Stimulated activated CD8-positive, alpha-beta memory T cell treated with anti-CD3 and anti-CD28 coated beads, Interleukin-15, amount 100 ng/mL, for 24 hours (primary cell): ENCODE measurements at places on chromosomes 16 and 17.
A peak's percentile ranks its signal among the peaks of the same experiment; 100 is the strongest.

- no peak for DNase-seq
Observed at GRCh38 chr17:15290605-15291004, 25.5 kb upstream of the PMP22 start.

GRCh38 chr17:48873209-48873608, 19.4 kb upstream of the ATP5MC1 start:
- DNase-seq = no peak

GRCh38 chr17:21679256-21680146, 12.8 kb upstream of the KCNJ18 start:
- DNase-seq = no peak

- DNase-seq = no peak
Observed at GRCh38 chr16:3358871-3359270, 3.2 kb downstream of the OR2C1 start.

DNA sequence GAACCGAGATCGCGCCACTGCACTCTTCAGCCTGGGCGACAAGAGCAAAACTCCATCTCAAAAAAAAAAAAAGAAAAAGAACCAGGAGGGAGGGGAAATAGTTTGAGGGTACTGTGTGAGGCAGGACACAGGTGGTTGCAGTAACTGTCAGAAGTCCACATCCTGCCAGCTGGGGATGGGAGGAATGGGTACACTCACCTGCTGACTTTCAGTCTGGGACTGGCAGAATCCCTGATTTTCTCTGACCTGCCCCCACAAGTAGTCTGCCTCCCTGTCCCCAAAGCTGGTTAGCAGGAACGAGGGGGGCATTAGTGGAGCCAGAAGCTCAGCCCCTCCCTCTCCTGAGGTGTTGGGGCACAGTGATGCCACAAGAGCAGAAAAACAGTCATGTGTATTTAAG, 7.1 kb upstream of the ARL5C start:
- DNase-seq = no peak

GRCh38 chr17:73311781-73312641, at the start of gene CDC42EP4:
Gene CDC42EP4, minus strand, starts transcription at chr17:73312001. Its CDS starts 25,501 bp downstream, at chr17:73286500.
- DNase-seq = peak; percentile 63

DNA sequence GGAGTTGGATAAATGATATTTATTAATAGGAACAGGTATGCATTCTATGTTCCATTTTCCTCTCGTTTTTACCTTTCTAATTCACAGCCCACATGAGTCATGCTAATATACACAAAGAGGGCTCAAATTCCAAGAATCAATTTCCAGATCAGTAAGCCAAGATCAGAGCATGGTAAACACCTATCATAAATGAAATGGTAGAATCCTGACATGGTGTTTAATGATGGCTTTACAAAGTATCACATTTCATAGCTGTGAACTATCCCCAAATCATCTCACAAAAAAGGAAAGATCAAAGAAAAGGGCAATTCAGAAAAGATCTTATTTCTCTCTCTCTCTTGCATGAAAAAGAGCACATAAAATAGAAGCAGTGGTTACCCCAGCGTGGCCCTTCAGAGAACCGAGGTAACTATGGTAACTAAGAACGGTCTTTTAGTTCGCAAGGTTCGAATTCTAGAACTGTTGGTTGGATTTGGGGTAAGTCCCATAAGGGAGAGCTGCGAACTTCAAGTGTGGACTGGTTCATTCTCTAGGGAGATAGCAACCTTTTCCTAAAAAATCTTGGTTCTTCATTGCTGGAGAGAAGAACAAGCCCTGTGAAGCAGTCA, 73.0 kb downstream of the MARCHF10 start:
- no peak for DNase-seq

GRCh38 chr17:19333736-19334290, 28.7 kb downstream of the B9D1 start:
- no peak for DNase-seq

GRCh38 chr17:46810837-46811236, 7.7 kb downstream of the WNT3 start:
- DNase-seq = no peak

GRCh38 chr17:80294210-80294609, 33.6 kb downstream of the RNF213 start:
- DNase-seq = no peak

DNA sequence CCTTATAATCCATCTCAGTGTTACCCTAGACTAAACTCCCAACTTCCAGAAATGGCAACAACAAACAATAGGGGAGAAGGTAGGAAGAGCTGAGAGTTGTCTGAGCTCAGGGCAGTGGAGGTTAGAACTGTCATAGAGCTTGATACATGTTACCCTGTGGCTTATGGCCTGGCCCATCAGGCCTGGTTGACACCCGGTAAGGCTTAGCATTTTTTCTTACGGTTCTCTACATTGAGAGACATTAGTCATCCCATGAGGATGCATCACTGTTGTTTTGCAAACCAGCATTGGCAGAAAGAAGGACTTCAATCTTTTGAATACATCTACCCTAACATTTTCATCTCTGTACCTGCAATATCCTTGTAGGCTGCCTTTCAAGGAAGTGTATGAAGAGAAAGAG, 226.6 kb downstream of the PHKB start:
- DNase-seq = no peak

- no peak for DNase-seq
Observed at GRCh38 chr16:28042811-28043210, 20.7 kb downstream of the GSG1L start.

DNA sequence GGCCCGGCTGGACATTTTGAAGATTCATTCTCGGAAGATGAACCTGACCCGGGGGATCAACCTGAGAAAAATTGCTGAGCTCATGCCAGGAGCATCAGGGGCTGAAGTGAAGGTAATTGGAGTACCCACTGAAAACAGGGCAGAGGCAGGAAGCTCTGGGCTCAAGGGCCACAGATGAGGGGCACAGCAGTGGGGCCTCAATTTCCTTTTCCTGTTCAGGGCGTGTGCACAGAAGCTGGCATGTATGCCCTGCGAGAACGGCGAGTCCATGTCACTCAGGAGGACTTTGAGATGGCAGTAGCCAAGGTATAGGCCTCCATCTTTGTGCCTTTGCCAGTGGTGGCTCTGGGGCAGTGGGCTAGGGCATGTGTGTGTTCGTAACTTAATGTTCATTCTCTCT, 4.0 kb upstream of the FTSJ3 start:
- DNase-seq = no peak

DNA sequence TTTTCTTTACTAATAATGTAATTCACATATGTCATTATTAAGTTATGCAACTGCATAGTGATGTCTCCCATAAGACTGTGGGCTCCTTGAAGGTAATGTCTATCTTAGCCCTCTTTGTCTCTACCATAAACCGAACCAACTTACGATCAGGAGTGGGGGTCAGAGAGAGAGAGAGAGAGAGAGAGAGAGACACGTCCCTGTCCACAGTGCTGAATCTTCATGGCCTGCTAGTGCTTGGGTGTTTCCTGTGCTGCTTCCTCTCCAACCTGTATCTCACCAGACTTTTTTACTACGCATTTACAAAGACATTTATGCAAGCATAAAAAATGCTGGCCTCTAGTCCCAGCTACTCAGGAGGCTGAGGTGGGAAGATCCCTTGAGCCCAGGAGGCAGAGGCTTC, 52.2 kb upstream of the HAPSTR1 start:
- DNase-seq = no peak

DNA sequence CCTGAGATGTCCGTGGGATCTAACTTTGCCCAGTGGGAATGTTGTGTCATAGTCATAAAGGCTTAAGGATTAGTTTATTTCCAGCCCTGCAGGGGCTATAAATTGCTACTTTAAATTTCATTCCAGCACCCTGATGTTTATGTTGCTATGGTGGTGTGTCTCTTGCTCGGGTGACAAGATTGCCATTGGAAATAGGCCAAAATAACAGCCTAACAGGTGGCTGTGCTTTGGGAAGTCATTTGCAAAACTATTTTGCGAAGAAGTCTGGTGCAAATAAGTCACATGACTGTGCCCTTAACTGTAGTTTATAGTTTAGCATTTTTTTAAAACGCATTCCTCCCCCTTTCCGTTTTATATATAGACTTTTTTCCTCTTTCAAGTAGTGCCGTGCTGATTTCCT, 23.1 kb downstream of the PITPNC1 start:
- DNase-seq = no peak

GRCh38 chr16:28494121-28494851, at the start of gene APOBR:
Gene APOBR, plus strand, starts transcription at chr16:28494643. Its CDS starts 39 bp downstream, at chr16:28494682.
- peak; percentile 41 for DNase-seq

GRCh38 chr16:88725609-88726407, 19.5 kb downstream of the CTU2 start:
- DNase-seq = no peak

DNA sequence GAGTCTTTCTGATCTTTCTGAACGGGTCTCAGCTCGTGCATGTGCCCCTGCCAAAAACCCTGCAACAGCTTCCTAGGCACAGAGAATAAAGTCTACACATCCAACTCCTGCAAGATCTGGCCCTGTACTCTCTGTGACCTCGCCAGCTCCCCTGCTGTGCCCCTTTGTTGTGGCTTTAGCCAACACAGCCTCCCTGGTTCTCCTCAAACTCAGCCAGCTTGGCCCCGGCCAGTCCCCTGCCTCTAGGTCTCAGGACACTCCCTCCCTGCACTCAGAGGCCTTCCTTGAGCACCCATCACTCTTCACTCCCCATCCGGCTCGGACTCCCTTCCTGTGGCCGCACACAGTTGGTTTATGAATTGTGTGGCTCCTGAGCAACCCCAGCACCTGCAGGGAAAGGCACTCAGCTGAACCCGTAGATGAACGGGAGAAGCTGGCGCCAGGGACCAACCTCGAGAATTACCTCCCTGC, 1.4 kb downstream of the CEP131 start:
- no peak for DNase-seq

DNA sequence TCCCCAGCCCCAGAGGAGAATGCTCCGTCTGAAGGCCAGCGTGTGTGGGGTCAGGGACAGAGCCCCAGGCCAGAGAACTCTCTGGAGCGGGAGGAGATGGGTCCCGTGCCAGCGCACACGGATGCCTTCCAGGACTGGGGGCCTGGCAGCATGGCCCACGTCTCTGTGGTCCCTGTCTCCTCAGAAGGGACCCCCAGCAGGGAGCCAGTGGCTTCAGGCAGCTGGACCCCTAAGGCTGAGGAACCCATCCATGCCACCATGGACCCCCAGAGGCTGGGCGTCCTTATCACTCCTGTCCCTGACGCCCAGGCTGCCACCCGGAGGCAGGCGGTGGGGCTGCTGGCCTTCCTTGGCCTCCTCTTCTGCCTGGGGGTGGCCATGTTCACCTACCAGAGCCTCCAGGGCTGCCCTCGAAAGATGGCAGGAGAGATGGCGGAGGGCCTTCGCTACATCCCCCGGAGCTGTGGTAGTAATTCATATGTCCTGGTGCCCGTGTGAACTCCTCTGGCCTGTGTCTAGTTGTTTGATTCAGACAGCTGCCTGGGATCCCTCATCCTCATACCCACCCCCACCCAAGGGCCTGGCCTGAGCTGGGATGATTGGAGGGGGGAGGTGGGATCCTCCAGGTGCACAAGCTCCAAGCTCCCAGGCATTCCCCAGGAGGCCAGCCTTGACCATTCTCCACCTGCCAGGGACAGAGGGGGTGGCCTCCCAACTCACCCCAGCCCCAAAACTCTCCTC, 10.4 kb downstream of the CX3CL1 start:
- DNase-seq = no peak

- DNase-seq = no peak
Observed at GRCh38 chr17:36807496-36808179, 129.6 kb upstream of the LHX1 start.

DNA sequence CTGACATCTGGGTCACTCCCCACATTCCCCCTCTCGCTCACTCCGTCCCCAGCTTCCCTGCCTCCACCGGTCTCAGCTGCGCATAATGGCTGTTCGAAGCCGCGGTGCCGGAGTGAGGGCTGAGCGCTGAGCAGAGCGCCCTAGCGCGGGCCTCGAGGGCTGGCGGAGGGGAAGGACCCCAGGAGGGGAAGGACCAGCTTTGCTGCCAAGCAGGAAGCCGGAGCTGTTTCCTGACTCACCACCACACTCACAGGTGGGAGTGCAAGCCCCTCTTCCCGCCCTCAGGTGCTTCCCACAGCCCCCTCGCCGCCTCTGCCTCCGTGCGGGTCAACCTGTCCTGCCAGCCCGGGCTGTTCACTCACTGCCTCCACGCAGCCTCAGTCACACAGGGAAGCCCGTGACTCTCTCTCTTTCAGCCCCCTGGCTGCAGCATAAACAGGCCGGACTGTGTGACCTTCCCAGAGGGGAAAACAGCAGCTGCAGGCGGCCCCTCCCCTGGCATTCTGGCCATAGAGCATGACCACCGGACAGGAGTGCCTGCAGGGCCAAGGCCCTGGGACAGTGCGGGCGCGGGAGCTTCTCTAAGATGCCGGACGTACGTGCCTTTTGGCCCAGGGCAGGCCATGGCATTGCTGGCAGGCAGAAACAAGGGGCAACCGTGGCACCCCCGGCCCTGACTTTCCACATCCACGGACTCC, 23.7 kb downstream of the SLC43A2 start:
- no peak for DNase-seq

GRCh38 chr16:11010575-11011221, 66.3 kb downstream of the CLEC16A start:
- DNase-seq = no peak

DNA sequence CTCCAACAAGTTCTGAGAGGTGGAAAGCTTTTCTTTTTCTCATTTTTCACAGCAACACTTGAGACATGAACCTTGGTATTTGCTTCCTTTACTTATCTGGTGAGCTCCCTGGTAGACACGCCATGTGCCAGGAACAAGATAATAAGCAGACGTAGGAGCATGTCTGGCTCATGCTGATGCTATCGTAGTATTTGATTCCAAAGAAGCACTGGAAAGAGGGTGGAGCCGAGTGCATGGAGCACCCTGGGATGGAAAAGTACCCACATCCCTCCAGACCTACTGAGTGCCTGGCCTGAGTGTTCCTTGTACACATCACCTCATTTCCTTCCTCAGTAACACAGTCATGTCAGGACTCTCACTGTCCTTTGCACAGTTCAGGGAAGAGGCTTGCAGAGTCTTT, 231.0 kb downstream of the CBLN1 start:
- no peak for DNase-seq

GRCh38 chr16:79601092-79601930, 774 bp upstream of the MAF start:
- no peak for DNase-seq

DNA sequence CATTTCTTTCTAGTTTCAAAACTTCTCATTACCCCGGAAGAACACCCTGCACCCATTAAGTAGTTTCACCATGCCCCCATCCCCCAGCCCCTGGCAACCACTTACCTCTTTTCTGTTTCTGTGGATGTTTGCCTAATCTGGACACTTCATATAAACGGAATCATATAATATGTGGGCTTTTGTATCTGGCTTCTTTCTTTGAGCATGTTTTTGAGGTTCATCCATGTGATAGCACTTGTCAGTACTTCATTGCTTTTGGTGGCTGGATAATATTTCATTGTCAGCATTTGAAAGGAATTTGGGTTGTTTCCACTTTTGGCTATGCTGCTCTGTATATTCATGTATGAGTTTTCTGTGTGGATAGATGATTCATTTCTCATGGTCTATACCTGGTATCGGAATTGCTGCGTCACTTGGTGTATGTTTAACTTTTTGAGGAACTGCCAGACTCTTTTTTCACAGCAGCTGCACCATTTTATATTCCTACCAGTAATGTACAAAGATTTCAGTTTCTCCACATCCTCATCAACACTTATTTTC, 30.0 kb upstream of the SLC5A10 start:
- DNase-seq = no peak
